ENCODE measurements at places on chromosomes 4 and X.

DNA sequence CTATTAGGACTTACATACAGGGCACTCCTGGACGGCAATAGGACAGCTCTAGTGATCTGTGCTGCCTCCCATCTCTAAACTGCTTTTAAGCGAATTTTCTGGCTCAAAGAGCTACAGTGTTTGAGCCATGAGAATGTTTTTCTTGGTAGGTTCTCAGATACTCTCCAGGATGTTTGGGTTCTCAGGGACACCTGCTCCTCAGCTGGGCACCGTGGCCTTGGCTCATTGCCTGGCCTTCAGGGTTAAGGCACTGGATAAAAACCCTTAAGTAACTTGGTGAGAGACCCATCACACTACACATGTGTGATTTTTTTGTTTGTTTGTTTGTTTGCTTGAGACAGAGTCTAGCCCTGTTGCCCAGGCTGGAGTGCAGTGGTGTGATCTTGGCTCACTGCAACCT lies 38.5 kb upstream of the HERC5 start:
- DNase-seq: no peak

GRCh38 chr4:80266253-80266901 lies at the start of gene FGF5:
TSS of gene FGF5 (plus strand) at chr4:80266664. CDS start at chr4:80266825, 161 bp downstream.
- DNase-seq: no peak

GRCh38 chrX:16771483-16772398 lies 14.5 kb upstream of the TXLNG start:
- DNase-seq: no peak

GRCh38 chr4:67344594-67345380 lies 200.5 kb downstream of the CENPC start:
- no peak for DNase-seq

DNA sequence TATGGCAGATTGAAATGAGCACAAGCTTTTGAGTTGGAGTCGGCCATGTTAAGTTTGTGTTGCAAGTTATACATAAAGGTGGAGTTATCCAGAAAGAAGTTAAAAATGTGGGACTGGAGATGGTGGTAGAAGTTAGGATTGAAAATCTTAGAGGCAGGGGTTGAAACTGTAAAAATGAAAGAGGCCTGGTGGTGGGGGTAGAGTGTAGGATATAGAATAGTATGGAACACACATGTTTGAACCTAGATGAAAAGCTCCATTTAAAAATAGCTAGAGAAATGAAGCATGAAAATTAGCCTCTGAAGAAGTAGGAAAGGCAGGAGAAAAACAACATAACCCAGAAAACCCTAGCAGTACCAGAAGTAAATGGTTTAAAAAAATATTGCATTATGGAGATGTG lies 131.8 kb upstream of the ENPEP start:
- no peak for DNase-seq

GRCh38 chr4:82905205-82905604 lies 4.7 kb downstream of the THAP9 start:
- no peak for DNase-seq

DNA sequence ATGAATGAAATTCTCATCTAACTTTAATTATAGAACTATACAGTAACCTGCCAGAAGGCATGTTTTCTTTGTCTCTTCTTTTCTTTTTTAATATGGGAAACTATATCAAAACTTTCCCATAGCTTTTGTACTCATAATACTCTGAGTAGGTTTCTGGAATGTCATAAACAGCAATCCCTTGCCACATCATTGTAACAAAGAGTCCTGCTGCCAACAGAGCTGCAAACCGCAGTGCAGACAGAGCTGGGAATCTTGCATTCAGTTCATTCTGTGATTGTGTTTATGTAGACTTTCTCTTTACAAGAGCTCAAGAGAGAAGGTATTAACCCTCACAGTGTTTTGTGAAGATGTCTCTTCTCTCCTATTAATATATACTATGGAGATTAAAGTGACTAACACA lies 304.4 kb upstream of the SLIT2 start:
- no peak for DNase-seq

- no peak for DNase-seq
Observed at GRCh38 chrX:33721927-33722326, 410.2 kb downstream of the FAM47A start.

GRCh38 chrX:30875957-30876356 lies 13.1 kb downstream of the TAB3 start:
- no peak for DNase-seq

DNA sequence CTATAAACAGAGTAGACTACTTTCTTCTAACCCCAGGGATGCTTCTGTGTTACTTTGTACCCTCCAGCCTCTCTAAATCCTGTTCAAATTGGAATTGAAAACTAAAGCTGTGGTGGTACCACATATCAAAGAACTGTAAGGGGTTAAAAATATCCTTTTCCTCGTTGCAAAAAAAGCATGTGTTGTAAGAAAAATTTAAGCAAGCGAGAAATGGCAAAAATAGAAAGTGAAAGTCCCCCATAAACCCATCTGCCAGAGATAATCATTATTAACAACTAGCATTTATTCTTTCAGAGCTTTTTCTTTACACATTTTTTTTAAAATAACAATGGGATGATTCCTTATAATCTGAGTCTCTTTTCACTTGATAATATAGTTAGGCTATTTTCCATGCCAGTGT lies 40.6 kb downstream of the TMEM164 start:
- DNase-seq: no peak

DNA sequence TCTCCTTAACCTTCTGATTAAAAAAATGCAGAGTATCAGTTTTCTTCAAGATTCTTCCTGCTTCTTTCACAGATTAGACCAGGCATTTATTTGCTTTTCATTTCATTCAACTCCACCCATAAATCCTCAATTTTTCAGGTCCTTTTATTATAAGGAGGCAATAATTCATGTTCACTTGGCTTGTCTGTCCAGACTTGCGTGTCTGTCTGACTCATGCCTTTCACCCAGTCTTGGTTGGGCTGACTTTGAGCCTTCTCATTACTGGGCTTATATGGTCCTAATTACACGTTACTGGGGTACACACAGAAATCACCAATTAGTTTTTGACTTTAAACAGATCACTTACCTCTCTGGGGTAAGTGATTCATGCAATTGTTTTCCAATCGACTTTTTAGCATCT lies 48.8 kb upstream of the GALNT7 start:
- DNase-seq: no peak

DNA sequence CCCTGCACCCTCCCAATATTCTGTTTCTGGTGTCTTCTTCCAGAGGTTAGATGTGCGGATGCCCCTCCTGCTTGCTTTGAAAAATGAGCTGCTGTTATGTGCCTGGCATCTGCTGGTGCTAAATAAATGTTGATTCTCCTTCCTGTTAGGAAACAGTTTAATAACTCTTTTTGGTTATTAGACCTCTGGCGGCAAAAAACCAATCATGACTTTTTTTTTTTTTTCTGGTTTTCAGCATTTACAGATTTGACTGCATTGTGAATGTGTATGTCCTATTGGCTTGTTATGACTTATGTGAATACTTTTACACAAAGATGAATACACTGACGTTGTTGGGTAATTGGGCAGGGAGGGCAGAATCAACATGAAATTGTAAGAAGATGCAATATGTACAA lies 13.6 kb upstream of the TMEM156 start:
- DNase-seq: no peak

DNA sequence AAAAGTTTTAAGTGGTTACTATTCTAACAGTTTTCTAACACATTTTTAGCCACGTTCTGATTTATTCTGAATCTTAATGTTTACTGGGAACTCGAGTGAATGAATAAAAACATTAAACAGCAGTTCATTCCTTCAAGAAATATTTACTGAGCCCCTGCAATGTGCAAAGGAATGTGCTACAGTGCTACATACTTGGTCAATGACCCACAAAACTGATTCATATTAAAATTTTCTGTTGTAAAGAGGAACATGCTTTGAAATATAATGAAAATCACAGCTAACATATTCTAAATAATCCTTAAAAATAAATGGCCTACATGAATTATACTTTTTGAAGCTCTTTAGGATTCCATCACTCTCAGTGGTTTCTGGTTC lies 78.7 kb downstream of the ARAP2 start:
- no peak for DNase-seq

DNA sequence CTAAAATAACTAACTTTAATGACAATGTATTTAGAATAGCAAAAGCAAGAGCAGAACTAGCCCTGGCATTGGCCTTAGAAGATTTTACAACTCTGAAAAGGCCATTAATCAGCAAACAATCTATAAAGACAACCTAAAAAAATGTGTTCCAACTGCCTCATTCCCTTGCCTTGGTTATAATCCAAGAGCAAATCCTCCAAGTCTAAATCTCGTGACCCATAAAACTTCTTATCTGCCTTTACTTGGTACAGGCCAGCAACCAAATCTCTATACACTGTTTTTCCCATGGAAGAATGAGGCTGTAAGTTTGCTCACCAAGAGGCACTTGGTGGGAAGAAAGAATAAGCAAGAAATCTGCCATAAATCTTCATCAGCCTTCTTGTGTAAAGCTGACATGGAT lies 175.3 kb upstream of the MID1 start:
- DNase-seq: no peak

DNA sequence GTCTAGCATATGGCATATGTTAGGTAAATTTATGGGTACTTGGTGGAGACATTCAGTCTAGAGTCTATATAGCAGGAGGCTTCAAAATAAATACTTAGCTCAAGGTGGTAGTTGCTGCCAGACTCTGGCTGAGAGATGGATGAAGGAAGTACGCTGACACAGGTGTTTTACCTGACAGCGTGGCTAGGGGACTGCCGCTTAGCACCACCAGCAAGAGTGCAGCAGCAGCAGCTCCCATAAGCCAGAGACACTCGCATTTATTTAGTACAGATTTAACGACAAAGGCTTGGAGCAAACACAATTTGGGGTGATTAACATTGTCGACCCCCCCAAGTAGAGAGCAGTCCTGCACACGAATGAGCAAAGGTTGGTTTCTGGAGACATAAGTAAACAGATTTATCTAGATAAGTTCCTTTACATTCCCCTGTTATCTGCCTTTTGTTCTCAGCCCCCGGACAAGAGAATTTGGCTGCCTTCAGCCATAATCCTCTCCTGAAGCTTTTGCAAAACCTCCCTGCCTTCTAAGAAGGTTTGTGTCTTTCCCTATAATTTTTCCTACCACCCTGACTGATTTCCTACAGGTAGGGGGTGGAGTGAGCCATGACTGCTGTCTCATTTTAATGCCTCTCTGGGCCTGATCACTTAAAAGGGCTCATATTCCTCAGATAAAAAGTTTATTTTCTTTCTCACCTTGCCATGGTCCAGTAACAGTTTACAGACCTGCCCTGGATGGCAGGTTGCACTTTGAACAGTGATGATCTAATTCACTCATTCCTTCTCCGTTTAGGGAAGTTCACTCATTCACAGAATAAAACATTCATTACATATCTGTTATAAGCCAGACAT lies 64.6 kb downstream of the RHOH start:
- no peak for DNase-seq

- DNase-seq: no peak
Observed at GRCh38 chr4:183988874-183989273, 83.8 kb downstream of the STOX2 start.

DNA sequence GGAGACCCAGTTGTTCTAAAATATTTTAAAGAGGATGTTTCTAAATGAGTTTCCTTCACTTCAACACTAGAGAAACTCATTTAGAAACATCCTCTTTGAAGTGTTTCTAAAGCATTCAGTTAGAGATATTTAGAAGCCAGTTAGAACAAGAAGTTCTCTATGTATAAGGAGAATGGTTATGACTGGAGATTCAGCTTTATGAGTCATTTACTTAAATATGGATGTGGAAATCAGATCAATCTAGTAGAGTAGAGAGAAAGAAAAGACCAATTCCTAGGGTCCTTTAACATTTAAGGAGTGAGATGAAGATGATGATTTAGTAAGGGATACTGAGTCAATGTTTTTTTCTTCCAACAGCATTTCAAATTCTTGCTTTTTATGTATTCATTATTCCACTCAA lies 234.1 kb downstream of the GRXCR1 start:
- no peak for DNase-seq

- no peak for DNase-seq
Observed at GRCh38 chrX:39144956-39145355, 343.7 kb downstream of the MID1IP1 start.

DNA sequence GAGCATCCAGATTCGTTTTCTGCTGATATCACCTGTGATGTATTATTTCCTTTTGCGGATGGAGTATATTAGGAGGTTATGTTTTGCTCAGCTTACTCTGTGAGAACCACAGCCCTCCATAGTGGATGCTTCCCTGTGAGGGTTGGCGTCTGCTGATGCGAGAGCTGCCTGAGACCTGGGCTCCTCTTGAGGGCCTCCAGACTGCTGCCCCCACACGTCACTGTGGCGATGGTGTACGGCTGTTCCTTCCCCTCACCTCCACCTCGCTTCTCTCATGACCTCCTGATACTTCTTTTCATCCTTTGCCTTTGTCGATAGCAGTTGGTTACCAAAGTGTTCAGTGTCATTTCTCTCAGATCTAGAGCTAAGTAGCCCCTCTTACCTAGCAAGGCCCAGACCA lies 71.7 kb downstream of the TNIP2 start:
- DNase-seq: no peak

DNA sequence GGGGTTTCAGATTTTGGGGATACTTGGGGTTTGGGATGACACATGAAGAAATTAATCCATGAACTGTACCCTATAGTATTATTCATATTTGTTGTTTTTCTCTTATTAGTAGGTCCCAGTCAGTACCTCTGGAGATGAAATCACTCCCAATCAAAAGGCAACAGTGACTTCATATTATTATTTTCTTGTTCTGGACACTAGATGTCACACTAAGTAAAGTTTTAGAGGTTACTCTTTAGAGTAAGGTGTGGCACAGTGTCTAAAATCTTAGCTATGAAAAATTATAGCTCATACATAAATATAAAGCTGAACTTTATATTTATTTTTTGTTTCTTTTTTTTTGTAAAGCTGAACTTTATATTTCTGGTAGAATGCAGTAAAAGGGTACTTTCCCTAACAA lies 35.1 kb downstream of the FAM114A1 start:
- no peak for DNase-seq

DNA sequence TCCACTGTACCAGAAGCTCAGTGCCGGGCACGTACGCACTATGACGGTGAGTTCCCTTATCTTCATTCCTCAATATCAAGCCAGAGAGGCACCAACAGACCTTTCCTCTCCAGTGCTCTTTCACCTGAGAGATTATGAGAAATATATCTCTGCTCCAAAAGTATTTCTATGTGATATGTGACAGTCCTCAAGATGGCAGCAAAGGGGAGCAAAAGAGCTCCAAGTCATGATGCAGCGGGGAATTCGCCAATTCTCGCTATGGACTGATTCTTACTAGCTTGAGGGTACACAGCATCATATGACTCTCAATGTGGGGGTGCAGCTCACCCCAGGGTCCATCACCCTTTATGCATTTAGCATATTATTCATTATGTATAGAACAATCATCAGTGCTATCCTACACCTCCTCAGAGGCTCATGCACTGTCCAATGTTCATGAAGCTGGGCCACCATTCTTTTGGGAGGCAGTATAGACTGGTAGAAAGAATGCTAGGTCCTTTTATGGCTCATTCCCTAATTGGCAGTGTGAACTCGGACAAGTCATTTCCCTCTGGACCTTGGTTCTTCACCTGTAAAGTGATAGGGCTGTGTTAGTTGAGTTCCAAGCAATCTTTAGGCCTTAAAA lies 12.8 kb upstream of the IQSEC2 start:
- DNase-seq: no peak

DNA sequence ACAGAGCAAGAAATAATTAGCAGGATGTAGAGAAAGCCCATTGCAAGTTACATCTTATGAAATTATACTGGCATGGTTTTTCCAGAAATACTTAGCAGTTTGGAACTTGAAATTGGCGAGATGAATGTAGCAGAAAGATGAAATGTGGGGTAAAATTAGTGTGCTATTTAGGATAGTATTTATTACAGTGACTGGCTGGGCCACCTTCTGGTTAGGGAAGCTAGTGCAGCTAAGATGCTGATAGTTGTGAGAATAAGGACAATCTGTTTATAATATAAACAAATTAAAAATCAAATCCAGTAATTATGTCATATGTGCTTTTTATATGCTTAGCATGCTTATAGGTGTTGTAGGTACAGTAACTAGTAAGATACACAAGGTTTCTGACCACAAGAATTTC lies 74.8 kb downstream of the IL15 start:
- DNase-seq: no peak
